ENCODE measurements at places on chromosomes 7 and 10.
A peak's percentile ranks its signal among the peaks of the same experiment; 100 is the strongest.

DNA sequence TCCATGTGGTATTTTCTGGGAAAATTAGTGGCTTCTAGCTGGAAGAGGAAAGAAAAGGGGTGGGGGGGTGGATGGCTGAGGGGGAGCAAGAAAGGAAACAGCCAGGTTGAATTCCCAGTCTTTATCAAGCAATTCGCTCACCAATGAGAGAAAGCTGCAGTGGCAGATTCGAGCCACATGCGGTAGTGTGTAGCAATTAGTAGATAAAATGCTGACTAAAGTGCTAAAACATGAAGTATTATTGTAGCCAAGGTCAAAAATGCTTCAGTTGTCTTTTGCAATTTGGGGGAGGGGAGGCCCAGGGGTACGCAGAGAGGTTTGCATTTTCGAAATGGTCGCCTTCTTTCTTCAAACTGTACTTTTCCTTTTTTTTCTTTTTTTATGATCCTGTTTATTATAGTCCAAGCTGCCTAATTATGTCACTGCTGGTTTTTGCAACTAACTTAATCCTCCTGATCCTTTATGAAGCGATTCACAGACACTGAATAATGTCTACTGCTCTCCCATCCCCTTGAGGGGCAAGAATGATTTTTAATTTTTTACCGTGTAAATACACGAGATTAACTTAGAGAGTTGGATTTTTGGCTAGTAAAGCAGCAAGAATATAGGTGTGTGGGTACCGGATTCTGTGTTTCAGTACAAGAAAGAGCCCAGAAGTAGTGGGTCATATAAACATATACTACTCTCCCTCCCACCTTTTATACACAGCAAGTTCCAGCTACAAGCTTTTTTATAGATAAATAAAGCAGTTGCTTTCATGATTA lies 3.6 kb upstream of the ARID5B start:
- no peak for DNase-seq

DNA sequence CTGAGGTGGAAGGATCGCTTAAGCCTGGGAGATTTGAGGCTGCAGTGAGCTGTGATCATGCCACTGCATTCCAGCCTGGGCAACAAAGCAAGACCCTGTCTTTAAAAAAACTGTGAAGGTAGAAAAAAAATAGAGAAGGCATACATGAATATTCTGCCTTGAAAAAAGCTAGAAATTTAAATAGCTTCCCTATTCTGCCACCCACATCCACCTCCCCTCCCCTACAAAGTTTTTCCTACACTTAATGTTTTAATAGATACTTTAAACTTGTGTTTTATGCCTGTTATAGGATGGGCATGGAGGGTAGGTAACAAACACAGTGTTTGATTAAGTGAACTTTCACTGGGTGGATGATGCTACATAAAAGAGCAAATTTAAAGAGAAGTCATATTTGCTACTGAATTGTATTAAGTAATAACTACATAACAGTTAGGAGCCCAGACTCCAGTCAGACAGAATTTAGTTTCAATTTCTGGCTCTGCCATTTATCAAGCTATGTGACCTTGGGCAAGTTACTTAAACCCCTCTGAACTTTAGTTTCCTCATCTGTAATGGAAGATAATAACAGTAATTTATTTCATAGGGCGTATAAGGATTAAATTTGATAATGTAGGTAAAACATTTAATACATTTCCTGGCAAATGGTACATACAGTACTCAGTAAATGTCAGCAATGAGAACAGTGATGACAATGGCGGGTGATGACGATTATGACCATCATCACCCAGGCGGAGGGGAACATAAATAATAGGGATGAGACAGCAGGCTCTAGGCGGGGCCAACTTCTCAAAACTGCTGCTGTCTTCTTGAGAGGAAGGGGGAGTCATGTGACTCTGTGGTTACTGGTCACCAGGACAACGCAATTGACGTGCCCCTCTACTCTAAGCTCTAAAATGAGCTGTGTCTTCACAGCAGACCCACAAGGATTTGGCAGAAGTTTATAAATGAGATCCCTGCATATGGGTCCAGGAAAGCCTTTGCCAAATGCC lies 15.8 kb downstream of the DNMBP start:
- DNase-seq: peak; percentile 32

DNA sequence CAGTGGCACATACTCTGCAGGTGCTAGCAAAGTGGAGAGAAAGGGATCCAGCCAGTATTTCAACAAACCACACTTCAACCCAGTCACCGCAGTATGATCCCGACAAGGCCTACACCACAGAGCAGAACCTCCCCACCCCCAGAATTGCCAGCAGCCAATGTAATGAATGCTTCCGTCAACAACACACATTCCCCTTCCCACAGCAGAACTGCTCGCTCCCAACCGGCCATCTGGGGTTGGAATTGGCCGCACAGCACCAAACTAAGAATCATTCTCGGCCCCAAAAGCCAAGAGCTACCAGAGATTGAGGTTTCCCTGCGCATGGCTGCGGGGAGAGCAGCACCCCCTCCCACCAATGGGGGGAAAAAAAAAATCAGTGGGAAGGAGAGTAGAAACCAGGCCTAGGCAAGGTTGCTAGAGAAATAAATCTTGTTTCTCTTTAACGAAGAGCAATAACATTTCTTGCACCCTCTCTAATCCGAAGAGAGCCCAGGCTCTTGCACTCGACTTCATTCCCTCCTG lies 1.1 kb downstream of the WASL start:
- DNase-seq: peak; percentile 10

- no peak for DNase-seq
These were observed 59.9 kb downstream of the SLC16A9 start for GRCh38 chr10:59649606-59650346.

- DNase-seq: no peak
These were observed 87.2 kb downstream of the KCNMA1 start for GRCh38 chr10:77550378-77550777.

All from stimulated activated CD4-positive, alpha-beta T cell treated with anti-CD3 and anti-CD28 coated beads, TNF-alpha, amount 100 ng/mL, for 48 hours (primary cell).